ENCODE measurements at places on chromosomes 5 and 9. TPM values are rescaled to one million over a fixed set of nuclear protein-coding genes. Genes with fewer than 3 reads are reported as not detected.

PCDHA12 gene
- 10.0 TPM for total RNA-seq

PDE8B gene
- total RNA-seq, result 0.62 TPM

CD274 gene
- total RNA-seq, result 0.21 TPM

ACOT12 gene
- 0.74 TPM for total RNA-seq

SURF2 gene
- total RNA-seq, result 19.2 TPM

FAM221B gene
- total RNA-seq, result not detected

TMEM252 gene
- total RNA-seq, result not detected

CSF1R gene
- total RNA-seq, result 0.05 TPM

MTREX gene
- 97.0 TPM for total RNA-seq

OR1B1 gene
- total RNA-seq, result not detected

COL5A1 gene
- 5.7 TPM for total RNA-seq

DENND4C gene
- 10.5 TPM for total RNA-seq

STING1 gene
- total RNA-seq, result 22.8 TPM

CDKN2B-AS1 gene
- not detected for total RNA-seq

AGTPBP1 gene
- total RNA-seq, result 11.6 TPM

GFI1B gene
- total RNA-seq, result 0.08 TPM

SKP2 gene
- total RNA-seq, result 21.5 TPM

CWC27 gene
- total RNA-seq, result 19.7 TPM

GAS1 gene
- 0.13 TPM for total RNA-seq

DPYSL3 gene
- total RNA-seq, result 1.1 TPM

SPATA31C2 gene
- total RNA-seq, result not detected

IGFBPL1 gene
- total RNA-seq, result 13.7 TPM

COL15A1 gene
- total RNA-seq, result 0.10 TPM

DOK3 gene
- 12.4 TPM for total RNA-seq

SELENOP gene
- total RNA-seq, result 1.6 TPM

BTNL8 gene
- total RNA-seq, result not detected

CER1 gene
- not detected for total RNA-seq

TBC1D9B gene
- 131 TPM for total RNA-seq

SLC36A1 gene
- 13.6 TPM for total RNA-seq

RNF180 gene
- total RNA-seq, result 7.8 TPM

PCDHB10 gene
- 0.72 TPM for total RNA-seq
